ENCODE measurements at places on chromosomes 3 and 15. TPM values are rescaled to one million over a fixed set of nuclear protein-coding genes. Genes with fewer than 3 reads are reported as not detected.

Gene A4GNT
- total RNA-seq: not detected

Gene TRPM1
- total RNA-seq: under 0.01 TPM

Gene TPM1
- 1,708 TPM for total RNA-seq

Gene HTR3E
- total RNA-seq: not detected

Gene SPINK8
- not detected for total RNA-seq

Gene FGF7
- 377 TPM for total RNA-seq

Gene CHST13
- not detected for total RNA-seq

Gene NCK1
- total RNA-seq: 42.4 TPM

Gene HRG
- total RNA-seq: not detected

Gene PLSCR2
- total RNA-seq: not detected

Gene CHL1
- 3.6 TPM for total RNA-seq

Gene PATL2
- total RNA-seq: 2.7 TPM

Gene NDUFAF3
- total RNA-seq: 43.4 TPM

Gene HCLS1
- 2.9 TPM for total RNA-seq

Gene SLC22A13
- total RNA-seq: 0.29 TPM

Gene NANOGP8
- total RNA-seq: 1.2 TPM

Gene CKMT1A
- total RNA-seq: not detected
